ENCODE measurements at places on chromosomes 1 and 21. TPM values are rescaled to one million over a fixed set of nuclear protein-coding genes. Genes with fewer than 3 reads are reported as not detected.

Gene TMEM269
- not detected for total RNA-seq

- no peak for DNase-seq
These were observed 48.8 kb downstream of the SLC9C2 start for GRCh38 chr1:173554089-173554488.

Gene SLAMF8
- 12.1 TPM for total RNA-seq

DNA sequence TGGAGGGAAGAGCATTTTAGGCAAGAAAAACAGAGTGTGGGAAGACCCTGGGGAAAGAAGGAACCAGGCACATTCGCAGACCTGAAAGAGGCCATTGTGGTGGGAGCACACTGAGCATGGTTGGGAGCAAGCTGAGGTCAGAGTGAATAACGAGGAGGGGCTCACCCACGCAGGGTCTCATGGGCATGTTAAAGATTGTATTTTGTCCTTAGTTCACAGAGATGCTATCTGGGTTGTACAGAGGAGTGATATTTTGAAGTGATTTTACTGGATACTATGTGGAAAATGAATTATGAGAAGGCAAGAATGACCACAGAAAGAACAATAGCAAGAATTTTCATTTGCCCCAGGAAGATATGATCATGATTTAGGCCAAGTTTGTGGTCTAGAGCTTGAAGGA is 578.3 kb upstream of the NR5A2 start:
- no peak for DNase-seq

DNA sequence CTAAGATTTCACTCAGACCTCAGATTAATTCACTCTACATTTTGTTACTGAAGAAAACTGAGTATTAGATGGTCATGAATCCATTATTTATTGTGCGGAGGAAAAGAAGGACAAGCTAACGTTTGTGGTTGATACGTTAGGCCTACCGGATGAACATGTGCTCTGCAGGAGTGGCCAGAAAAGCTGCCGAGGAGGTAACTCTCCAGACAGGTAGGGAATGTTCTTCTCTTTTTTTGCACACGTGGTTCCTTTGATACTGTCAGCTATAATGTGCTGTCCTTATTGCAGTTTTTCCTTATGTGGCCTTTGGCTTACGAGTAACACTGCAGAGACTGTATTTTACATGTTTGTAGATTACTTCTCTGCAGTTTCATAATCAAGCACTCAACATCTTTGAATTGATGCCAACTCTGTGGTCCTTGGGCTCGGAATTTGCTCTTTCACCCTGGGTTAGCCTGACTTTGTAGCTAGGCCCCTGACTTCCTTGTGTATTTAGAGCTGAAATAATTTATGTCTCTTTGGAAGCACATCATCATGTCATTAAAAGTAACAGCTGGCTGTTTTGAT is 13.6 kb downstream of the MTR start:
- DNase-seq: no peak

DNA sequence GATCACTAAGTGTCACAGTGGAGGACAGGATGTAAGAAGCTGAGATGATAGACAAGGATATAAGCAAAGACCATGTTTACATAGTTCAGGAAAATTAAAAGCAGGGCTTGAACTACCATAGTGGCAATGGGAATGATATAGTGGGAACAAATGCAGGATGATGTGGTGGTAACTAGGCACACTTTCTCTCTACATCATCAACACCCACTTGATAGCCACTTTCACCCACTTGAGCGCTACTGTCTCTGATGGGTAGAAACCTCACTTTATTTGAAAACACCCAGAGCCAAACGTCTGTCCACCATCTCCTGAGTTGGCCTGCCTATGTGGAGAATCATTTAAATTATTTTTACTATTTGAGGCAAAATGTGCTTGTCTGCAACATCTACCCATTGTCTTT is 305.0 kb upstream of the ST6GALNAC5 start:
- no peak for DNase-seq

Gene ATP1A2
- 10.2 TPM for total RNA-seq

DNA sequence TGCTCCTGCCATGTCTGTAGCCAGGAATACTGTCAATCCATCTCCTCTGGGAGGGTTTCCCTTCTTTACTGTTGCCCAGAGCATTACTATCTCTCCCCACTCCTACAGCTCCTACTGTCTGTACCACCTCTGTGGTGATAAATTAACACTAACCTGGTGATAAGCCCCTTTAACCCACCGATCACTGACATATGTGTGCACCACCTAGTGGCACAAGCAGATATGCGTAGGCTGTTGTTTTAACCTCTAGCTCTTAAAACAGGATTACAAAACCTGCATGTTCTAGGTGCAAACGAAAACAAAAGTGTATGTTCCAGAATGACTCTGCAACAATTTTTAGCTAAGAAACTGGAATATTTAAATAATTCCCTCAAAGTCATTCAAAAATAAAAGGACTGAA is 93.9 kb upstream of the BEND5 start:
- DNase-seq: no peak

Gene MYBPH
- not detected for total RNA-seq

Gene FOXD2
- 0.22 TPM for total RNA-seq

GRCh38 chr1:16451841-16452528 is 11.5 kb downstream of the NECAP2 start:
- no peak for DNase-seq

Gene OPRD1
- total RNA-seq: not detected

DNA sequence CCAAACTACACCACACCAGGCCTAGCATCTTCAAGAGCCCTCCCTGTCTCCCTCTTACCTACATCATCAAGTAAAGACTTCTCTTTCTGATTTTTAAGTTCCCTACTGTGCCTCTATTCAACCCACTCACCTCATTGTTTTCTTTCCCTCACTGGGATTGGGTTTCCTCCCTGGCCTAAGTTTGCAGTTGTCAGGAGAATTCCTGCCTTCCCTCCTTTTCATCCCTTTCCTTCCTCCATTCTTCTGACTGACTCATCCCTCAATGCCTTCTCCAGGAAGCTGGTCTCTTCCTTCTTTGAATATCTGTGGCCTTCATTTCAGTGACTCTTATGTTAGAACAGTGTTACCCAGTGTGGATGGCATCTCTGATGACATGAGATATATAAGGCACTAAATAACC is 139.9 kb upstream of the KIAA0040 start:
- no peak for DNase-seq

DNA sequence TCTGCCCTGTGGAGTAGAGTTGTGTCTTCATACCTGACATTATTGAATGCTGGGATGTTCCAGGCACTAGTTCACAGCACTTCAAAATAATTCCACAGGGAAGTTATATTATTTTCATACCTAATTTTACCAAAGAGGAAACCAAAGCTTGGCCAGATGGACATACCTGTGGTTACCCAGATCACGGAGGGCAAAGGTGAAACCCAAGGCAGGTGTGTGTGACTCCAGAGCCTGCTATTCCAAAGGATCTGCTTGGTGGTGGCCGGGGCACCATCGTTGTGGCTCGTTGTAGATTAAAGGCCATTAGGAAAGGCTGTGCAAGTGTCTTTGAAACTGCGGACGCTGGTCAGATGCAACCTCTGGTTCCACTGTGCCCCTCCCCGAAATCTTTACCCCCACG is 108.6 kb downstream of the ZBTB18 start:
- DNase-seq: no peak

Gene PPP2R5A
- total RNA-seq: 92.4 TPM

Gene FCRLB
- total RNA-seq: 2.1 TPM

Gene CATSPER4
- not detected for total RNA-seq

DNA sequence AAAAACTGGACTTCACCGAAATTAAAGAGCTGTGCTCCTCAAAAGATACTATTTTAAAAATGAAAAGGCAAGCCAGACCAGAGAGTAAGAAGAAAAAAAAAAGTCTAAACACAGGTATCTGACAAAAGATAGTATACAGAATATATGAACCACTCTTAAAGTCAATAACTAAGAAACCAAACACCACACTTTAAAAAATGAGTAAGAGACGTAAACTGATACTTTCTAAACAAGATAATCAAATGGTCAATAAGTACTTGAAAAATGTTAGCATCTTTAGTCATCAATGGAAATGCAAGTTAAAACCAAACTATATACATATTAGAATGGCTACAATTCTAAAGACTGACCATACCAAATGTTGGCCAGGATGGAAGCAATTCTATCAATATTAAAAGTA is 77.6 kb downstream of the EVI5 start:
- no peak for DNase-seq

Gene TDRD5
- 0.89 TPM for total RNA-seq

Gene CD34
- total RNA-seq: 78.2 TPM

DNA sequence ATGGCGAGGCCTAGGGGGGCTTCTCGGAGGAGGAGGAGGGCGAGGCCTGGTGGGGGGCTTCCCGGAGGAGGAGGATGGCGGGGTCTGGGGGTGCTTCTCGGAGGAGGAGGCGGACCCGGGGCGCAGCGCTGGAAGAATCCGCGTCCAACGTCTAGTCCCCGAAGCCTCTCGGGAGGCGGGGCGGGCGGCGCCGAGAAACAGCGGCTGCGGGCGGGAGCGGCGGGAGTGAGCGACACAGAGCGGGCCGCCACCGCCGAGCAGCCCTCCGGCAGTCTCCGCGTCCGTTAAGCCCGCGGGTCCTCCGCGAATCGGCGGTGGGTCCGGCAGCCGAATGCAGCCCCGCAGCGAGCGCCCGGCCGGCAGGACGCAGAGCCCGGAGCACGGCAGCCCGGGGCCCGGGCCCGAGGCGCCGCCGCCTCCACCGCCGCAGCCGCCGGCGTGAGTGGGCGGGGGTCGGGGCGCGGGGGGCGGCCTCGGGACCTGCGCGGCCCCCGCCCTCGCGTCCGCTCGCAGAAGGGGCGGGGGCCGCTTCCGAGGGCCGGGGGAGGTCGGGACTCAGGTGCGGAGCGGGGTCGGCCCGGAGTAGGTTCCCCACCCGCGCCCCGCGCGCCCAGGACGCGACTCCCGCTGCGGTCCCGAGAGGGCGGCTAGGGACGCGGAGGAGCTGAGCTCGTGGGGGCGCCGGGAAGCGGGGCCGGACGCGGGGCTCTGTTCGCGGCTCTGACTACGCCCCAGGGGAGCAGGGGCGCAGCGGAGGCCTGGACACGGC is at the start of gene KLHL17:
TSS of gene KLHL17 (plus strand) at position 222 of the 769 bp plus-strand sequence. CDS start at position 332, 110 bp downstream.
- peak; percentile 97 for DNase-seq

Gene NCMAP
- total RNA-seq: 6.2 TPM

GRCh38 chr1:76496871-76497270 is 370.4 kb upstream of the ST6GALNAC5 start:
- no peak for DNase-seq

- no peak for DNase-seq
These were observed 153.5 kb downstream of the TGFBR3 start for GRCh38 chr1:91732291-91733107.

DNA sequence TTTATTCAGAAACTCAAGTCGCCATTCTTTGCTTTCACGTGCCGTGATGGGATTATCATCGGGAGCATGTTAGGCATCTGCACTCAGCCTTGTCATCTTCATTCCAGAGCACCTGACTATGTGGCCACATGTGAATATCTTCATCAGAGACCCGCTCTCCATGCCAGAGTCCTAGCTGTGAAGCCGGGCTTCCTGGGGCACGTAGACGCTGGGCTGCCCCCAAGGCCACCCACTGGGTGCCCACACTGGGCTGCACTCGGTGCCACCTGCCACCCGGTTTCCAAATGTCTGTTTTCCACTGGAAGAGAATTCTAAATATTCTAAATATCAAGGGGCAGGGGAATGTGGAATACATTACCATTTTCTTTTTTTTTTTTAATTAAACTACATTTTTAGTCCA is 43.8 kb downstream of the SLC37A1 start:
- peak; percentile 8 for DNase-seq

Gene PIGR
- total RNA-seq: 795 TPM

DNA sequence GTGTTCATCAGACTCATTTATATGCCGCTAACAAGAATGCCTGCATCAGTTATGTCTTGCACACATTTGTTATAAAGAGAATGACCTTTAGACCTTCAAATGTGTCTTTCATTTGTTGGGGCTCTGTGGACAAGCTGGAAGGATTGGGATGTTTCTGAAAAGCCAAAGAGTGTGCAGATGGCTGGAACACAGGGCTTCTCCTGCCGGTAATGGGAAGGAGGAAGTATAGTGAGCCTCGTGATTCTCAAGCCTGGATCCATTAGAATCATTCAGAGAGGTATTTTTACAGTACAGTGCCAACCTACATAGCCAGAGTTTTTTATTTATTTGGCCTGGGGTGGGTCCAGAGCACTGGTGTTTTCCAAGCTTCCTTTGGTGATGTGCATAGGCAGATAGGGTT is 40.6 kb upstream of the ATP1A1 start:
- no peak for DNase-seq

- DNase-seq: no peak
These were observed 35.0 kb downstream of the USP24 start for GRCh38 chr1:55180075-55180670.

DNA sequence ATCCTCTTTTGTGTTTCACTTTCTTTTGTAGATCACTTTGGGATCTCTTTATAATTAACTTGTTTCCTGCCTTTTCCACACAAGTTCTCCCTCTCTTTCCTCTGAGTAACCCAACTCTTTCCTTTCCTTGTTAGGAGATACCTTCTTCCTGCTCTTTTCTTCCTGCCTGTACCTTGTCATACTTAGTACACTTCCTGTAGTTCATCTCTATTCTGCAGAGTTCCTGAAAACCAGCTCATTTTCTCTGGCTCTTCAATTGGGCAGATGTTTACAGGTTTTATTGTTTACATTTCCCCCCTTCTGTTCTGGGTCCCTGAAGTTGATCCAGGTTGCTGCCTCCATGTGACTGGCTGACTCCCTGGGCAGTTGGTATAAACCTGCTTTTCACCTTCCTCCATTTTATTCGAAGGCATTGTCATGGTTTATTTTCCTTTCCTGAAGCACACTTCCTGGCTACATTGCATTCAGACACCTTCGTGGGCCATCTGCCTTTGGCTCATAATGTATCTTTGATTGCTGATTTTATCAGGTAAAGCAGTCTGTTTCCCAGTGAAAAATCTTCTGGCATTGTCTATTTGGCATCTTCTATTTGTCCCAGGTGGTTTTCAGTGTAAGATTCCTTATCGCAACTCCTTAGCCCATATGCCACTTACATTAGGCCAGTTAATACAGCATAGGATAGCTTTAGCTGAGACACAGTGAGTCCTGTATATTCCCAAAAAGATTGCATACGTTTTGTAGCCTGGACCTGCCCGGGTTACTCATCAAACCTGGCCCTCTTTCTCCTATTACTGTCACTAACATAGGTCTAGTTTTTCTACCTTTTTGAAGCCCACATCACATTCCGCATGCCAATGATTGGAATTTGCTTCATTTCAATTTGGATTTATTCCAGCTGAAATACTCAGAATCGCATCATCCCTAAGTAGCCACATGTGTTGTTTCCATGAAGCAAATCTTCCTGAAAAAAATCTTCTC is 15.4 kb downstream of the CTH start:
- no peak for DNase-seq

- DNase-seq: no peak
These were observed 55.3 kb downstream of the MRPS6 start for GRCh38 chr21:34128674-34129038.

GRCh38 chr1:226433341-226433720 is 25.4 kb upstream of the PARP1 start:
- DNase-seq: no peak

Gene C1orf87
- 0.40 TPM for total RNA-seq

Gene S100B
- total RNA-seq: 1.8 TPM

Gene CADM3
- 16.0 TPM for total RNA-seq
